ENCODE measurements at places on chromosomes 12 and 14.
A peak's percentile ranks its signal among the peaks of the same experiment; 100 is the strongest.

GRCh38 chr12:131311764-131312163, 358.1 kb downstream of the ADGRD1 start:
- DNase-seq: no peak

DNA sequence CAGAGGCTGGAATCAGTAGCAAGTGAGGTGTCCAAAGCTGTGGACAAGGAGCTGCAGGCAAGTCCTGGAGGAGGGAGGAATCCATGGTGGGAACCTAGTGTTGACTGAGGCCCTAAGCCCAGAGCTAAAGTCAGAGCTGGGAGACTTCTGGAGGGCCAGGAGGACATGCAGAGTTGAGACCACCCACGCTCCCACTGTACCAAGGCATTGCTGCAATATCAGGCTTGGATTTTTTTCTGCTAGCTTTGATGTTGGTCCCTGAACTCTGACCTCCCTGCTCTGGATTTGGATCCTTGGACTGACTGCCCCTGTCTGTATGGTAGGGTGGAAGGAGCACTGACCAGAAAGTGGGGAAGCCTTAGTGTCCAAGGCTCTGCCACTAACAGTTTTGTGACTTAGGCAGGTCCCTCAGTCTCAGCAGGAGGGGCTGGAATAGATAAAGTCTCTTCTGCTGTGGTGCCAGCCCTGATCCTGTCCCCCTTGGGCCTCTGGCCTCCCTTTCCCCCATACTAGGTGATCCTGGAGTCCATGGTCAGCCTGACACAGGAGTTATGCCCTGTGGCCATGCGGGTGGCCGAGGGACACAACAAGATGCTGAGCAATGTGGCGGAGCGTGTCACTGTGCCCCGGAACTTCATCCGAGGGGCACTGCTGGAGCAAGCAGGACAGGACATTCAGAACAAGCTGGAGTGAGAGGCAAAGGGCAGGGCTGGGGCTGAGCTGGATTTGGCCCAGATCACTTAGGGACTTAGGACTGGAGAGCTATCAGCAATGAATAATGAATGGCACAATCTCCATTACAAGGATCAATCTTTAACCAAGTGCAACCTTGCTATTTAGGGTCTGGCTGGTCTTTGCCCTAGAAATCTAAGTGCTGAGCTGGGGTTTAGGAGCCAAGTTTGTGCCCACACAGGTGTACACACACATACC, 9.4 kb downstream of the CARMIL3 start:
- DNase-seq: no peak

DNA sequence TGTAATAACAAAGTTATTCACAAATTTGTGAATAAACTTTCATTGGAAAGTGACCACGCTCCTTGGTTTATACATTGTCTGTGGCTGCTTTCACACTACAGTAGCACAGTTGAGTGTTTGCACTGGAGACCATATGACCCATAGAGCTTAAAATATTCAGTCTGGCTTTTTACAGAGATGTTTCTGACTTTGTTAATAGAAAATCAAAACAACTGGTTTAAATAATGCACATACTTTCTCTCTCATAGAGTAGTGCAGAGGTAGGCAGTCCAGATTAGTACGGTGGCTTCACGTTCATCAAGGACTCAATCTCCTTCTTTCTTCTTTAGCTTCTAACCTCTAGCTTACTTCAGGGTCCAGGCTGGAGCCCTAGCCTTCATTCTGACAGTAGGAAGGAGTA, 36.2 kb downstream of the PSEN1 start:
- no peak for DNase-seq

GRCh38 chr12:15596174-15596573, 193.0 kb downstream of the EPS8 start:
- DNase-seq: no peak

DNA sequence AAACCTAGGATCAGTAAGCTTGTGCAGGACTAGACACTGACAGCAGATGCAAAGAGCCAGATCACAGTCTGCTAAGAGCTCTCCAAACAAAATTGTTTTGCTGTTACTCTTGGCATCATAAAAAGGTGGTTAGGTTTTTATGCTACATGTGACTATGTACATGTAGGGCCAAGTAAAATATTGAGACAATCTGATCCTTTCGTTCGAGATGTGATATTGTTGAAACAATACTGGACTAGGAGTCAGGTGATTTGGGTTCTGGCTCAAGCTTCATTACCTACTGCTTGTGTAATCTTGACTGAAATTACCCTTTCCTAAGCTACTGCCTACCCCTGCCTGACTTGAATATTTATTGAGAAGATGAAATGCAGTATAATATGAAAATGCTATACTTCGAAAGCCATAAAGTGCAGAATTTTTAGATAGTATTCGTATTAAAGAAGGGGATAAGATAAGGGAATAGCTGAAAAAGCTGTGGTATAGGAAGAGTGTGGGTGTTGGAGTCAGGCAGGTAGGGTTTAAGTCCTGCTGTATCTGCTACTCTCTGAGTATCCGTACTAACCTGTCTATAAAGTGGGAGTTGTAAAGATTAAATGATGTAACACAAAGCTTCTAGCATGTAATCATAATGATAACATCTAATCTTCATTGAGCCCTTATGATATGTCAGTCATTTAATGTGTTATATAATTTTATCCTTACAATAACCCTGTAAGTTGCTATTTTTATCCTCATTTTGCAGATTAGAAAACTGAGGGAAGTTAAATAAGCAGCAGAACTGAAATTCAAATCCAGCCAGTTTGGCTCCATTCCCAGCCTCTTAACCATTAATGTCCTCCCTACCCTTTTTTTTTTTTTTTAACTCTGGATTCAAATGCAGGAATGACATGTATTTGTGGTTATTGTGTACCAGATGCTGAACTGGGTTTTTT, 38.6 kb upstream of the ATF1 start:
- peak; percentile 20 for DNase-seq

DNA sequence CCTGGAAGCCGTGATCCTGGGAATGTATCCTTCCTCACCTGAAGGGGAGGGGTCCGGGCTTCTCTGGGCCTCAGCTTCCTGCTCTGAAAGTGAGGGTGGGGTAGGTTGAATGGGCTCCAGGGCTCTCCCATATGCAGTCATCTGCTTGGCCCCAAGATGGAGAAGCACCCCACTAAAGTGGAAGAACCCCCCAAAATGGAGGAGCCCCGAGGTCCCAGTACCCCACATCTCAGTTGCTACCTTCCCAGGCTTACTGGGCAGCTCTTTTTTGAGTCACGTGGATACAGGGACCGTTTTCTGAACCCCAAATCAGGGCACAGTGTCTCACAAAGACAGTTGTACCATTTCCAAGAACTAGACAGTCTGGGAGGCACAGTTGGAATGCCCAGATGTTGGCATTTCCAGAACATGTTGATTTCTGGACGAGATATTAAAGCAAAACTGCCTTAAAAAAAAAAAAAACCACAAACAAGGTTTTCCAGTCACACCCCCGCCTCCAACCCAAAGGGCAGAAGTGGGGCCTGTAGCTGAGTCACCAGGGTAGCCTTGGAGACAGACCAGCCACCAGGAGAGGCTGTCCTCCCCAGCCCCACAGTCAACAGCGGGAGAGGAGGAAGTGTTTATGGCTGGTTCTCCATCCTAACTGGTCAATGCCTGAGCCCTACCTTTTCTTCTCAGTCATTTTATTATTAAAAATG, 12.1 kb downstream of the VASH1 start:
- no peak for DNase-seq

DNA sequence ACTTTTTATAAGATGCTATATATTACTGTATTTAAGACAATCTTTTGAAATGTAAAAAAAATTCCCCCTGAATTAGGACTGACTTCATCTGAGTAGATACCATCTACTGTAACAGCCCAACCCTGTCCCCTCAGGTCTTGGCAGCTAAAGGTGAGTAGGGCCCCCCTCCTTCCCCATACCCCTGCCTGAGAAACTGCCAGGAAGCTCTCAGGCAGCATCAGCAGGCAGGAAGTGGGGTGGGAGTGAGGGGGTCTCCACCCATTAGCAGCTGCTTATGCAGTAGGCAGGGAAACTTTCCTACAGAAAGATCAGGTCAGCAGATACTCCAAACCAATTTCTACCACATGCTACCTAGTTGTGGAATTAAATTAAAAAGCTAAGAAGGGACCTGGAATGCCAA, 62.5 kb downstream of the PAX9 start:
- DNase-seq: no peak

DNA sequence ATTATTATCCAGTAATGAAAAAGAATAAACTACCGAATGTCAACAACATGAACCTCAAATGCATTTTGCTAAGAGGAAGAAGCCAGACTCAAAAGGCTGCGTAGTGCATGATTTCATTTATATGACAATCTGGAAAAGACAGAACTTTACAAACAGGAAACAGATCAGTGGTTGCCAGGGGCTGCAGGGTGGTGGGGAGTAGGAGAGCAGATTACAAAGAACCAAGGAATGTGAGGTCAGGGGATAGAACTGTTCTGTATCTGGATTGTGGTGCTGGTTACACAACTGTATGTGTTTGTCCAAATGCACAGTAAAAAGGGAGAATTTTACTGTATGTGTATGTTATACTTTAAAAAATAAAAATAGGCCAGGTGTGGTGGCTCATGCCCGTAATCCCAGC, 89.7 kb upstream of the MYL2 start:
- DNase-seq: no peak

GRCh38 chr12:9619411-9620179, 11.9 kb upstream of the KLRB1 start:
- DNase-seq: no peak

DNA sequence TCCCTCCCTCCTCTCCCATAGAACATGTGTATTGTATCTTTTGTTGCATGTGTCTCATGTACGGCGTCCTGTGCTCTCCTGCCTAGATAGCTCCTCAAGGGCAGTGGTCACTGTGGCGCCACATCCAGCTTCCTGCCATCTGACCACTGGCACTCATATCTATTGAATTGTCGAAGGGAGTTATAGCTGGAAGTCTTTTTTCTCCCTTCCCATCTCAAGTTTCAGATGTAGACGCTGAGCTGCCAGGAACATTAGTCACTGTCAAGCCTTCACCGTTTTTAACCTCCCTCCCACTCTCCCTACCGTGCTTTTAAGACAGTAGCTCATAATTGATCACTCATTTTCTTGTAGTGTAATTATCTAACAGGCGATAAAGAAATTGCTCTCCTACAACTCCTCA, 33.0 kb downstream of the MTHFD1 start:
- no peak for DNase-seq

DNA sequence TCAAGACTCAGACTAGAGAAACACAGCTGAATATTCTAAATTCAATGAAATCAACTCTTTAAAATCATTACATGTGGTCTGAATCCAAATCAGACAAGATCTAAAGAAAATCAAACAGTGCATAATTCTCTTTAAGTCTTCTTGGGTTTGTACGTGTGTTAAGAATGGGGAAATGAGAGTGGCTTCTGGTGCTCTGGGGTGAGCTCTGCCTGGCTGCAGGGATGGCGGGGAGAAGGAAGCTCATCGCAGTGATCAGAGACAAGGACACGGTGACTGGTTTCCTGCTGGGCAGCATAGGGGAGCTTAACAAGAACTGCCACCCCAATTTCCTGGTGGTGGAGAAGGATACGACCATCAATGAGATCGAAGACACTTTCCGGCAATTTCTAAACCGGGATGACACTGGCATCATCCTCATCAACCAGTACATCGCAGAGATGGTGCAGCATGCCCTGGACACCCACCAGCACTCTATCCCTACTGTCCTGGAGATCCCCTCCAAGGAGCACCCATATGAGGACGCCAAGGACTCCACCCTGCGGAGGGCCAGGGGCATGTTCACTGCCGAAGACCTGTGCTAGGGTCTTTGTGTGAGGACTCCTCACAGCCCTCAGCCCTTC, 20.9 kb downstream of the SENP1 start:
- DNase-seq: no peak

DNA sequence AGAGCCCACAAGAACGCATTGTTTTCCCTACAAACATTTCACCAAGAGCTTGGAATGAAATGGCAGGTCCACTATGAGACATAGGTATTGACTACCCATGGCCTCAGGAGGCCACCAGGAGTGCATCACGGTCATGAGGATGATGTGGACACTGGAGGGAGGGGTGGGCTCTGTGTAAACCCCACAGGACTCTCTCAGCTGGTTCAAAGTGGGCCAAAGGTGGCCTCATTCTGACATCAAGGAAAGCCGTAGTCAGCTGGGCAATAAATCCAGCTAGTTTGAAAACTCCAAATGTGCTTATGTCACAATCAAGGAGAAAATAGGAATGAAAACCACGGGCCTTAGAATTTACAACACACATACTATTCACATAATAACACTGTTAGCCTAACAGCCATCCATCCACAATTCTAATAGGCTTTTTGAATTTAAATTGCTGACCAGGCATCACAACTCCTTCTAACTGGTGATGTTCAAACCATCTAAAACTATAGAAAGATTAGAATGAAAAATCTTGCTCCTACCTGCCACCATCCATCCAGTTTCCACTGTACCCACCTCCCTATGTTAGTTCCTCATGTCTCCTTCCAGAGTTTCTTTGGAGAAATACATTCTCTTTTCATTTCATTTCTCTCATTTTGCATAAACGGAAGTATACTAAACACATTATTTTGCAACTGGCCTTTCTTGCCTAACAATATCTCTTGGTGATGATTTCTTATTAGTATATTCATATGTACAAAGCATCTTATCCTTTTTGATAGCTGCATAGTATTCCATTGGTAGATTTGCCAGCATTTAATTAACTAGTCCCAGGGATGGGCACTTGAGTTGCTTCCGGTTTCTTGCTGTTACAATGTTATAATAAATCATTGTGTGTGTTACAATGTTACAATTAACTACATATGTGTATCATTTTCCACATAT, 21.5 kb downstream of the CMKLR1 start:
- no peak for DNase-seq

DNA sequence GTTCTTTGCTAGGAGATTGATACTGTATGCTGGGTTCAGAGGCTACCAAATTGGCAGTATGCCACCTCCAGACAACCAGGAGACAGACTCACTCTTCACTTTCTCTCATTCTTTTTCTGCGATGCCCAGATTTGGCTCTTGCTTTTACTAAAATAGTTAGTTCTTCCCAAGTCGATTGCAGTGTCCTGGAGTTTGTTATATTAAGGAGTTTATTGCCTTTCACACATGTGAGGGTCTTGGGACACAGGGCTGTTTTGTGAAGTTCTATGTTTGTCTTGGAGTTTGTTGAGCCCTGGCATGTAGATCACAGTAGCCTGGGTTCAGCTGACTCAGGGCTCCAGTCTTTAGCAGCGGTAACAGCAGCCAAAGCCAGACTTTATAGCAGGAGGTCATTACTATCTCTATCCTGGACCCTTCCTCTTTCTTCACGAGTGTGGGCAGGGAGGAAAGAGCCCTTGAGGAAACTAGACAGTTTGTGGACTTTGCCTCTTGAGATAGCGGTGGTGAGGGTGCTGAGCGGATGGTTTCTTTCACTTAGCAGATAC, 1.6 kb downstream of the MLEC start:
- no peak for DNase-seq

DNA sequence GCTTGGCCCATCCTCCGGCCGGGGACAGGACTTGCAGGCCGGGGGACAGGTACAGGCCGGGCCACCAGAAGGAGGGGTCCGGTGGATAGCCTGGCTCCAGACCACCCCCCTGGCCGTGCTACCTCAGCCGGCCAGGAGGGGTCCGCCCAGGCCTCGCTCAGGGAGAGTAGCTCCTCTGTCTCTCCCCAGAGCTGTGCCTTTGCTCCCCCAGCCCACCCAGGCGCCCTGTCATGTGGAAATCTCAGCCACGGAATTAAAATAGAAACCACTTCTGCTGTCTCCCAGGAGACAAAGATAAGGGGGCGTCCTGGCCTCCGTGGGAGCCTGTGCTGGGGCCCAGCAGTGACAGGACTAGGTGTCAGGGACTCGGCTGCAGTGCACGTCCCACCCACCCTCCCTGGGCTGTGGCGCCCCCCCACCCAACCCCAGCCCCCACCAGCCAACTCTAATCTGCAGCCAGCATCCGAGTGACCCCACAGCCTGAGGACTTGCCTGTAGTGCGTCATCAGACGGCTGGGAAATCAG, 3.3 kb upstream of the CRIP2 start:
- DNase-seq: no peak
